ENCODE measurements at places on chromosomes 16 and 17.

- no peak for DNase-seq
Measured at GRCh38 chr17:69062860-69063581, 2.3 kb upstream of the ABCA9 start.

GRCh38 chr17:55454906-55455474 is 33.4 kb upstream of the MMD start:
- no peak for DNase-seq

DNA sequence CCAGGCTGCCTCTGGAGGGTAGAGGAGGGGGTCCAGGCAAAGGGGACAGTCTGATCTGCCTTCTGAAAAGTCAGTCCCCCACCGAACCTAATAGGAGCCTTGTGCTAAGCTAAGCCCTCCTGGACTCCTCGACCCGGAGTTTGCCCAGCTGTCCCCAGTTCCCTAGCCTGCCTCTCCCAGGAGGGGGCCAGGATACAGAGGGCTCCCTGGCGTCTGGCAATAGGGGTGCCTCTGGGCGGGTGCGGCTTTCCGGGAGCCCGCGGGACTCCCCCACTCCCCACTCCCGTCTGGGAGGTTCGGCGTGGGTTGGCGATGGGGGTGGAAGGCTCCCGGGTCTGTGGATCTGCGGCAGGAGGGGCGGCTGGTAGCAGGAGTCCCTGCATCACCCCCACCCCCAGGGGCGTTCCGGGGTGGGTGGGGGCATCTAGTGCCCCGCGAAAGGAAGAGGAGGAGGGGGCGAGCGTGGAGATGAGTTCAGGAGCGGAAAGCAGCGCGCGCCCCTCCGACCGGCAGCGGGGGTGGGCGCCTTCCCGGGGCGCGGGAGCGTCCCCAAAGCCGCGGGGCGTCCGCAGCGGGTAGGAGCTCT is 1.2 kb downstream of the GSG1L start:
- no peak for DNase-seq

- DNase-seq = no peak
Measured at GRCh38 chr17:49576917-49577649, 1.4 kb downstream of the NXPH3 start.

- peak; percentile 68 for DNase-seq
Measured at GRCh38 chr16:80824623-80825364, 20.4 kb upstream of the CDYL2 start.

DNA sequence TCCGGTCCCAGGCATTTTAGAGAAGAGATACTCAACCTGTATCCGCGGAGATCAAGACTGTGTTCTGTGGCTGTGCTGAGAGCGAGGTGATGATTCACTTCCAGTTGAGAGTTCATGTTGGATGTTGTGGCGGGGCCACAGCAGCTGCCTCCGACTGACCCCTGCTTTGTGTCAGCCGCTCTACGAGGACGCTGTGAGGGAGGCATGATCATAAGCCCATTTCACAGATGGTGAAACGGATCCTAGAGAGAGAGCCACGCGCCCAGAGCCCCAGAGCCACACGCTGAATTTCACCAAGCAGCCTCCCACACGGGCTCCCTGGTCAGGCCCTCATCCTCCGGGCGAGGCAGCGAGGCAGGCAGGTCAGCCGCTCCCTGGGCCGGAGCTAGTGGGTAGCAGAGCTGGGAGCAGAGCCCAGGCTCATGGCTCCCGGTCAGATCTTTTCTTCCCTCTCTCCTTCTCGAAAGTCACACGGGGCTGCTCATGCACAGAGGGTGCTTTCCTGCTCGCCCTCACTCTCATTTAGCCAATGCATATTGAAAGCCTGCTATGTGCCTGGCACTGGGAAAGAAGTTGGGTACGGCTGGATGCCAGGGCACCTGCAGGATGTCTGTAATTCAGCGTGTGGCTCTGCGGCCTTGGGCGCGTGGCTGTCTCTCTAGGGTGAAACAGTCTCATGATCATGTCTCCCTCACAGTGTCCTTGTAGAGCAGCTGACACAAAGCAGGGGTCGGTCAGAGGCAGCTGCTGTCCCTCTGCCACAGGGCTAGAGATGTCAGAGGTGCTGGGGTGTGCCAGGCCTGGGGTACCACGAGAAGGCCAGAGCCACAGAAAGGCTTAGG is 155.6 kb upstream of the CHMP6 start:
- DNase-seq = no peak

DNA sequence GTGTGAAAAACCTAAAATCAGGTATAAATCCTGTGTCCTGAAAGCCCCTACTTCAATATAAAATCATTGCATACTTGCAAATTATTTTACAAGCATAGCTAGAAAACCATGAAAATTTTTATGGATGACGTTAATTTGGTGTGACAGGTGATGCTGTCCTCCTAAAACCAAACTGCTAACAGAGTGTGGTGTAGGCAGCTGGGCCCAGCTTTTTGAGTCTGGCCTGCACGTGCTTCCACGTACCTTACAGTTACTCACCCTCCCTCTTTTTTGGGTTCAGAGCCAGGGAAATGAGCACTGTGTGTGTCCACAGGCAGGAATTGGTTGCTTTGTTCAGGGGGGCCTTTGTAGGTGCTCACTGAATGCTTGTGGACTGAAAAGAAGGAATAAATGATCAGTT is 36.4 kb downstream of the CLEC16A start:
- no peak for DNase-seq

DNA sequence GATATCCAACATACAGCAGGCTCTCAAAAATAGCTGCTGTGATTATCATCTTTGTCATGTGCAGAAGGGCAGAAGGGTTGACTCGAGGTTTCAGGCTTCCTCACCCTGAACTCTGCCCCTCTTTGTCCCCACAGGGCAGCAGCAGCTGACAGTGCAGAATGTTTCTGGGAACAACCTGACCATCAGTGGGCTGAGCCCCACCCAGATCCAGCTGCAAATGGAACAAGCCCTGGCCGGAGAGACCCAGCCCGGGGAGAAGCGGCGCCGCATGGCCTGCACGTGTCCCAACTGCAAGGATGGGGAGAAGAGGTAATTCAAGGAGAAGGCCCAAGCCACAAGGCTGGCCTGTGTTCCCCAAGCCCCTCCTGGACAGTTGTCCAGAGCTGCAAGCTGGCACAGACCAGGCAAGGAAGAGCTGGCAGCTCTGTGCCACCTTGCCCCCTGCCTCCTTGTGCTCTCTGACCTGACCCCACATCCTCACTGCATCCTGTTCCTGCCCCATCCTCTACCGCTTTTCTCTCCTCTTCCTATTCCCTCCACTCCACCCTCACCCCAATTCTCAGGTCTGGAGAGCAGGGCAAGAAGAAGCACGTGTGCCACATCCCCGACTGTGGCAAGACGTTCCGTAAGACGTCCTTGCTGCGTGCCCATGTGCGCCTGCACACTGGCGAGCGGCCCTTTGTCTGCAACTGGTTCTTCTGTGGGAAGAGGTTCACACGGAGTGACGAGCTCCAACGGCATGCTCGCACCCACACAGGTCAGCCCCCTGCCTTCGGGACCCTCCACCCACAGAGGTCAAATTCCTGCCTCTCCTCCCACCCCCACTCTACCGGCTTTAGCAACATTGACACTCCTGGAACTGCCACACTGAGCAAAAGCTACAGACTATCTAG is 16.3 kb upstream of the PNPO start:
- DNase-seq = no peak

DNA sequence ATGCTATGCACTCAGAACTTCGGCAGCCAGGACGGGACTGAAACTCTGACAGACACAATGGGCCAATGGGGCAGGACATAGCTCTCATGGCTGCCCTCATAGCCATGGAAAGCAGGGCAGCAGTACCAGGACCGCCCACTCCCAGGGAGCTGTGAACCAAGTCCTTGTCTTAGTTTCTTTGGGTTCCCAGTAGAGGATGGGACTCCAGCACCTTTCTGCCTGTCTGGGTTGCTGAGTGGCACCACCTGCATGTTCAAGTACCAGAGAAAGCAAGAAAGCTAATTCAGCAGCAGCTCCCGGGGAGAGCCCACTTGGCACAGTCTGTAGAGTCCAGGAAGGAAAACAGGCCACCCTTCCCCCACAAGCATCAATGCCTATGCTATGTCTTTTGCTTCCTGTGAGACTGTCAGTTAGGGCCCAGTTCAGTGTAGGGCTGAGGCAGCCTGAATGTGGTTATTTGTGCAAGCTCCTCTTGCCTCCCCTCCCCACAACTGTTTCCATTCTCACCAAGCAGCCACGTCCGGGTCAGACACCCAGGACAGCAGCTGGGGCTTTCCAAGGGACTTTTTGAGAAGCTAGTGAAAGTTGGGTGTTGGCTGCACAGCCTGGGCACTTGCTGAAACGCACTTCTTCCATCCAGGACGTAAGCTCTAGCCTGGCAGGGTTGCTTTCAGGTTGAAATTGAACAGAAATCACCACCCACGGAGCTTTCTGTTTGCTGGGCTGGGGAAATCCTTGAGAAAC is 7.8 kb downstream of the SUPT4H1 start:
- no peak for DNase-seq

DNA sequence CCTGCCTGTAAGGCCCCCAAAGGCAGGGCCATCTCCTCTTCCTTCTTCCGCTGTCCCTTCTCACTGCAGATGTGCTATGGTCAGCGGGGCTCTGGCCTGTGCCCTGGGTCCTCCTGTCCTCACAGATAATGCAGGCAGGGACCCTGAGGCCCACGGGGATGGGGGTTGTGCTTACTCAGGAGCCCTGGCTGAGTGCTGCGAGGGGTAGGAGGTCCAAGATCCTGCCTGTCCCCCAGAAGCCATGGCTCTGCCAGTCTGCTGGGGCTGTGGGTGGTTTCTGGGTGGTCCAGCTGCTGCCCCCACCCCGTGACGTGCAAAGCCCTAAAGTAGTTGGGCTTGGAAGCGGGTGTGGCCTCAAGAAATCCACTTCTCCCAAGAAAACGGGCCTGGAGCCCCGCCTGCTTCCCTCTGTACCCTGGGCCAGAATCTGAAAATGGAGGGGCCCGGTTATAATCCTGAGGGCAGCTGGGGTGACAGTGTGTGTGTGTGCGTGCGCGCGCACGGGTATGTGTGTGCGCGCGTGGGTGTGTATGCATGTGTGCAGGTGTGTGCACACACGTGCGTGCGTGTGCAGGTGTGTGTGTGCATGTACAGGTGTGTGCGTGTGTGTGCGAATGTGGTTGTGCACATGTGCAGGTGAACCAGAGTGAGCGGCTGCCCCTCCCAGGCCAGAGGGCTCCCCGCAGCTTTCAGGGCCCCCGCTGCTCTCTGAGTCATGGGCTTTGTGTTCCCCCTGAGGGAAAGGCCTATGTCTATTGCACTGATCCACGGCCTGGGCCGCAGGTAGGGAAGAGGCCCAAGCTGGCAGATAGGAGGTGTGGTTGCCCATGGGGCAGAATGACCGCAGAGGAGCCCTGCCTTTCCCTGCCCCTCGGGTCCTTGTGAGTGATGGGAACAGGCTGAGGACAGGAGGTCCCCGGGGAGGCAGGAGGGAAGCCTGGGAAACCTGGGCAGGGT is 13.8 kb downstream of the SPNS2 start:
- DNase-seq = no peak

GRCh38 chr16:47144559-47144877 is 773 bp upstream of the NETO2 start:
- DNase-seq = no peak

- peak; percentile 64 for DNase-seq
Measured at GRCh38 chr17:42518046-42518754, 17.8 kb upstream of the NAGLU start.

GRCh38 chr17:2911035-2911754 is 115.0 kb downstream of the RAP1GAP2 start:
- no peak for DNase-seq

DNA sequence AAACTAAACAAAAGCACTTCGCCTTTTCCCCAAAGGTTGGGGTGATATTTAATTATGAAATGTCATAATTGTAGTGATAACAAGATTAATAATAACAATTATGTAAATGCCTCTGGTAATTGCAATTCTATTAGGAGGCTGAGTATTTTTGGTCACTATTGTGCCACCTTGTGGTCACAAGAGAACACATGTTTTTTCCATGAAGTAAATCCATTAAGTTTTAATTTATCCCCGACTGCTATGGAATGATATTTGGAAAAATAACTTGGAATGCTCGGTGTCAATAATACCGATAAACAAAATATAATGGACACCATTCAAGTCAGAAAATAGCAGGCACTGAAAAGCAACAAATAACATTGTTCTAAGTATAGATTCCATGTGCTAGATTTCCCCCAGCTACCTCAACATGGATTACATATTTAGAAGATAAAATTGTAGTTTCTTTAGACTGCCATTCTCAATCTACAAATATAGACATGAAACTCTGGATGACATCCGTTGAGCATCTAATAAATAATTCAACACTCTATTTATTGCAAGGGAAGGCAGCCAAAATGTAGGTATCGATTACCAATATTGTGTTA is 25.0 kb upstream of the KCNJ2 start:
- peak; percentile 48 for DNase-seq

DNA sequence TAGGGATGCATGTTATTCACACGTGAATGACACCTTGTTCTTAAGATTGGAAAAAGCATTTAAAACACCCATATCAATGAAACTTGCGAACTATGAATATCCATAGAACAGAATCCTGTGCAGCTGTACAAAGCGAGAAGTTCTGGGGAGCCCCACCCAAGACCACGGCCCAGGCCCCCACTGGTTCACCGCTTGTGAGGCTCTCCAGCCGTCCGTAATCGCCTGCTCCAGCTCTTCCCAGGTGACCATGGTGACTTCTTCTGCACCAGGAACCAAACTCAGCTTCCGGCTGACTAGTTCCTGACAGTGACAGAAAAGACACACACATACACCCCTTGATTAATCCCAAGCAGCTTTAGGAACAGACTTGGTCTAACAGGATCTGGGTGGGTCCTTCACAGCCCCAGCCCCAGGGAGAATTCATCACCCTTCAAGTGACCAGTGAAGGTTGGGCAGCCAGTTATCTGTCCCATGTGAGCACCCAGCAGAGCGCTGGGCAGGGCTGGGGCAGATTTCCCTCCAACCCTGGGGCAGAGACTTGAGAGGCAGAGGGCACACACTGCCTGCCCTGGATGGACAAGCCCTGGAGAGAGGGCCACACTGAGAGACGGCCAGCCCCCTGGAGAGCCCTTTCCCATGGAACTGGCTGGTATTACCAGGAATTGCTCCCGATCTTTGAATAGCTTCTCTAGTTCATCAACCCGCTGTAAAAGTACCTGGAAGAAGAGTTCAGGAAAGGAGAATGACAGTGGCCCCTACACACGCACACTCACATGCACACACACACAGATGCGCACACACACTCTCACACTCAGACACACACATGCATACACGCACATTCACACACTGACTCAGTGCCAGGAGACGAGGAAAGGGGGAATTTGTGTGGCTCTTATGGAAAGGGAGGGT is 3.6 kb downstream of the QRICH2 start:
- DNase-seq = no peak

DNA sequence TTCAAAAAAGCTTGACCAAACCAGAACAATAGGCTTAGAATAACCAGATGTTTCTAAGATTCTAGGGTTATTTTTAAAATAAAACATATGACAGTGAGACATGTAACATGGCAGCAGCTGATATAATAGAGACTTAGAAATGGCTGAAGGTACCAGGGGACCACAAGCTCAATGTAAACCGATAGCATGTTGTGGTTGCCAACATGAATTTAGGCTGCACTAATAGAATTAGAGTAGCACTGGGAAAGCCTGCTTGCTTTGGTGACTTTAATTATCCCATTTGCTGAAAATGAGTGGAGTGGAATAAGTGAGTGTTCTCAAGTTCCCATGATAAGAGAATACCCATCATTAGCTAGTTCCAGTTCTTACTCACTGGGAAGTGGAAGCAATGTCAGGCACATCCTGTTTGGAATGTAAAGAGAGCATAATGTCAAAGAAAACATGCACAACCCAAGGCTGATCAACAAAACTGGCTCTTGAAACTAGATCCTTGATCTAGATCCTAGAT is 621.2 kb upstream of the CDH5 start:
- no peak for DNase-seq

- DNase-seq = no peak
Measured at GRCh38 chr16:85174871-85175723, 62.8 kb upstream of the CIBAR2 start.

- no peak for DNase-seq
Measured at GRCh38 chr16:11316331-11317015, 28.8 kb upstream of the RMI2 start.

GRCh38 chr16:55225972-55226542 is 97.9 kb upstream of the IRX6 start:
- DNase-seq = no peak

Data from OCI-M1 (cell line).